ENCODE measurements at places on chromosomes 6 and 20. TPM values are rescaled to one million over a fixed set of nuclear protein-coding genes. Genes with fewer than 3 reads are reported as not detected.

DNA sequence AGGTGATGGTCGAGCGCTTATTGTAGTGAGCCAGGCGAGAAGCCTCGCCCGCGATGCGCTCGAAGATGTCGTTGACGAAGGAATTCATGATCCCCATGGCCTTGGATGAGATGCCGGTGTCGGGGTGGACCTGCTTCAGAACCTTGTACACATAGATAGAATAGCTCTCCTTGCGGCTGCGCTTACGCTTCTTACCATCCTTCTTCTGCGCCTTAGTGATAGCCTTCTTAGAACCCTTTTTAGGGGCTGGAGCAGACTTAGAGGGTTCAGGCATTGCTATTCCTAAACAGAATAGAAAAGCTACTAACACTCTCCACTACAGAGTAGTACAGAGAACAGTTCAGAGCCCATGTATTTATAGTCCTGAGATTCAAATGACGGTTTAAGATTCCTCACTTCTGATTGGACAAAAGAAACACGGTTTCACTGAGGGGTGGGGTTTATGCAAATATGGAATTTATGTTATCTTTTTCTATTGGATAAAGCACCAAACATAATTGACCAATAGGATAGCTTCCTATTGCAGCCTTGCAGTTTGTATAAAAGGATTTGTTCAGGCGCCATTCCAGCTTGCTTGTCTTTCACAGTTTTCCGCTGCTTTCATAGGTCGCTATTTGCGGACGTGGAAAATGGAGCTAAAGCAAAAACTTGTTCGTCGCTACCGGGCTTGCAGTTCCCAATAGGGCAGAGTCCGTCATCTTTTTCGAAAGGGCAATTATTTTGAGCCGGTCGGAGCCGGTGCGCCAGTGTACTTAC lies 43.7 kb upstream of the HFE start:
- H3K36me3 ChIP-seq = no peaks in the 10 kb centered on the region
- DNase-seq = peak; percentile 77
- H3K27me3 ChIP-seq = no peaks in the 10 kb centered on the region
- H3K4me3 ChIP-seq = peak overlapping the region; percentile 47
- H3K27ac ChIP-seq = peak overlapping the region; percentile 95

DNA sequence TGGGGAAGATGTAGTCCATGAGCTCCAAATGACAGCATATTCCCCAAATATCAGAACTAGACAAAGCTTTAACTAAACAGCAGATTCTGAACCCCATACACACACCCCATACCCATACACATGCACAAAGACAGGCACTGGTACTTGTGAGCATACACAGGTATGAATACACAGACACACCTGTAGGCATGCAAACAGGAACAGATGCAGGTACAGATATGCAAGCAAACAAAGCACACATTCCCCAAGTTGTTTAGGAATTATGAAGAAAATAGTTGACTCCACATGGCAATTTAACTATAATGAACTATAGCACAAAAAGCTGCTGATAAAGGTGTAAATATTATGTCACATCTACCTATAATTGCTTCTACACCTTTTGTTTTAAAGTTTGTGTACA lies 16.7 kb downstream of the GOPC start:
- H3K27ac ChIP-seq = no peak overlapping the region
- DNase-seq = no peak

DNA sequence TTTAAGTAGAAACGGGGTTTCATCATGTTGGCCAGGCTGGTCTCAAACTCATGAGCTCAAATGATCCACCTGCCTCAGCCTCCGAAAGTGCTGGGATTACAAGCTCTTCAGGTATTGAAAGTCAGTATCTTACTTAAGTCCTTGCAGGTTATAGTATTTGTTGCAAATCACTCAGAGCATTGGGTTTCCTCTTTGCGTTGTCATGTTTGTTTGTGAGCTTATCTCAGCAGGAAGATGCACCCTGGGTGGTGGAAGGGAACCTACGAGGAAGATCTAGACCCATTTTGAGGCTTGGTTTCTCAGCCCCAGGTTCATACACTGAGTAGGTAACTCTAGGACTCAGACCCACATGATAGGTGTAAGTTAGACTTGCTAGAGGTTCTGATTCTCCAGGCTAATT lies 18.6 kb downstream of the MYH7B start:
- H3K36me3 ChIP-seq = no peaks in the 10 kb centered on the region
- no peaks in the 10 kb centered on the region for H3K27me3 ChIP-seq
- no peaks in the 10 kb centered on the region for H3K4me1 ChIP-seq
- H3K27ac ChIP-seq = no peak overlapping the region

DNA sequence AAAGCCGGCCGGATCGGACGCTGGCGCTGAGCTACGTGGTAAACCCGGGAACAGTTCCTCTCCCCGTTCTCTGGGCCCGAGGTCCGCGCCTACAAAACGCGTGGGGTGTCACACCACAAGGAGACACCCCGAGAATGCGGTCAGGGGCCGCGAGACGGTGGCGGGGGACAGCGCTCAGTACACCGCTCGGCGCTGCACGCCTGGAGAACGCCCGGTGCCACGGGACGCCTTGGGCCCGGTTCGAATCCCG lies 670 bp downstream of the NCOA5 start:
- H3K36me3 ChIP-seq = no peaks in the 10 kb centered on the region
- no peaks in the 10 kb centered on the region for H3K27me3 ChIP-seq
- peak overlapping the region; percentile 77 for H3K4me3 ChIP-seq

- peaks cover 57% of the 10 kb centered on the region for H3K4me1 ChIP-seq
- H3K27me3 ChIP-seq = no peaks in the 10 kb centered on the region
- DNase-seq = no peak
- no peak overlapping the region for H3K4me3 ChIP-seq
- no peaks in the 10 kb centered on the region for H3K36me3 ChIP-seq
These were observed 606.7 kb upstream of the CITED2 start for GRCh38 chr6:139981066-139981624.

GRCh38 chr20:35833241-35833640 lies 61.4 kb downstream of the PHF20 start:
- H3K4me1 ChIP-seq = peaks cover 28% of the 10 kb centered on the region
- no peak overlapping the region for H3K4me3 ChIP-seq

- no peaks in the 10 kb centered on the region for H3K27me3 ChIP-seq
- H3K4me3 ChIP-seq = no peak overlapping the region
- no peak for DNase-seq
- no peaks in the 10 kb centered on the region for H3K4me1 ChIP-seq
- no peak overlapping the region for H3K27ac ChIP-seq
These were observed 27.6 kb downstream of the CDH26 start for GRCh38 chr20:59985864-59986263.

- no peaks in the 10 kb centered on the region for H3K4me1 ChIP-seq
- H3K27me3 ChIP-seq = no peaks in the 10 kb centered on the region
- H3K27ac ChIP-seq = no peak overlapping the region
- no peak for DNase-seq
- H3K36me3 ChIP-seq = no peaks in the 10 kb centered on the region
These were observed 9.0 kb downstream of the SFT2D1 start for GRCh38 chr6:166333172-166333995.

DNA sequence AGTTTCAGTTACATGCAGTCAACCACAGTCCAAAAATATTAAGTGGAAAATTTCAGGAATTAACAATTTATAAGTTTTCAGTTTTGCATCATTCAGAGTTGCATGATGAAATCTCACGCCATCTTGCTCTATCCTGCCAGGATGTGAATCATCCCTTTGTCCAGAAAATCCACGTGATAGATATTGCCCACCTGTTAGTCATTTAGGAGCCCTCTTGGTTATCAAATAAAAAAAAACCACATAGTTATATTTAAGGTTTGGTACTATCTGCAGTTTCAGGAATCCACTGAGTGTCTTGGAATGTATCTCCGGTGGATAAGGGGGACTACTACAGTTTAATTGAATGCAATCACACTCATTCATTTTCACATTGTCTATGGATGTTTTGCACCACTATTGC lies 1249.0 kb upstream of the CITED2 start:
- H3K4me1 ChIP-seq = no peaks in the 10 kb centered on the region
- H3K27ac ChIP-seq = no peak overlapping the region
- H3K36me3 ChIP-seq = no peaks in the 10 kb centered on the region
- no peak overlapping the region for H3K4me3 ChIP-seq

DNA sequence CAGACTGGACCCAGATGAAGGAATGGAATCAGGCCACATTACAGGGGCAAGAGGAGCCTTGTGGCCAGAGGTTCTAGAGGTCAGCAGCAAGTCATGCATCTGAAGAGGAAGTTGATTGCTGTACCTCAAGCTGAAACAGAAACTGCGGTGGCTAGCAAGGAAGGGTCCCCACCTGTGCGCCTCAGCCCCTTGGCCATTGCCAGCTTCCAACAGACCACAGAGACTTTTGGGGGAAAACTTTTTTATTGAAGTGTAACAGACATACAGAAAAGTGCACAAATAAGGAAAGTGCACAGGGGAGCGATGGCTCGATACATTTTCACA lies 26.8 kb upstream of the SLC9A8 start:
- H3K27me3 ChIP-seq = no peaks in the 10 kb centered on the region
- H3K4me3 ChIP-seq = no peak overlapping the region
- no peak for DNase-seq
- H3K36me3 ChIP-seq = no peaks in the 10 kb centered on the region
- no peak overlapping the region for H3K27ac ChIP-seq
- no peaks in the 10 kb centered on the region for H3K4me1 ChIP-seq

DNA sequence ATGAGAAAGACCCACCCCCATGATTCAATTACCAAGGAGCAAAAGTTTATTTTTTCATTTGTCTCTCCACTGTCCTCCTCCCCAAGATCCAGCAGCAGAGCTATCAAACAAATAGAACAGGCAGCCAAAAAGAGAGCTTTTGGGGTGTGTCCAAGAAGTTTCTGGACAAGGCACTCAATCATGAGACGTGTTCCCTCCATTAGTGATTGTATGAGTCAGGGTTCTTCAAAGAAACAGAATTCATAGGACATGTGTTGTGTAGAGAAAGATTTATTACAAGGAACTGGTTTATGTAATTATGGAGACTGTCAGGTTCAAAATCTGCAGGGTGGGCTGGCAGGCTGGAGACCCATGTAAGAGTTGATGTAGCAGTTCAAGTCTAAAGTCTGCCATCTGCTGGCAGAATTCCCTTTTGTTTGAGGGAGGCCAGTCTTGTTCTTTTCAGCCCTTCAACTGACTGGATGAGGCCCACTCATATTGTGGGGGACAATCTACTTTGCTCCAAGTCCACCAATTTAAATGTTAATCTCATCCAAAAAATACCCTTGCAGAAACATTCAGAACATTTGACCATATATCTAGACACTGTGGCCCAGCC lies 248.1 kb upstream of the OPRM1 start:
- no peak overlapping the region for H3K27ac ChIP-seq
- no peak overlapping the region for H3K4me3 ChIP-seq
- no peaks in the 10 kb centered on the region for H3K36me3 ChIP-seq
- H3K27me3 ChIP-seq = no peaks in the 10 kb centered on the region

DNA sequence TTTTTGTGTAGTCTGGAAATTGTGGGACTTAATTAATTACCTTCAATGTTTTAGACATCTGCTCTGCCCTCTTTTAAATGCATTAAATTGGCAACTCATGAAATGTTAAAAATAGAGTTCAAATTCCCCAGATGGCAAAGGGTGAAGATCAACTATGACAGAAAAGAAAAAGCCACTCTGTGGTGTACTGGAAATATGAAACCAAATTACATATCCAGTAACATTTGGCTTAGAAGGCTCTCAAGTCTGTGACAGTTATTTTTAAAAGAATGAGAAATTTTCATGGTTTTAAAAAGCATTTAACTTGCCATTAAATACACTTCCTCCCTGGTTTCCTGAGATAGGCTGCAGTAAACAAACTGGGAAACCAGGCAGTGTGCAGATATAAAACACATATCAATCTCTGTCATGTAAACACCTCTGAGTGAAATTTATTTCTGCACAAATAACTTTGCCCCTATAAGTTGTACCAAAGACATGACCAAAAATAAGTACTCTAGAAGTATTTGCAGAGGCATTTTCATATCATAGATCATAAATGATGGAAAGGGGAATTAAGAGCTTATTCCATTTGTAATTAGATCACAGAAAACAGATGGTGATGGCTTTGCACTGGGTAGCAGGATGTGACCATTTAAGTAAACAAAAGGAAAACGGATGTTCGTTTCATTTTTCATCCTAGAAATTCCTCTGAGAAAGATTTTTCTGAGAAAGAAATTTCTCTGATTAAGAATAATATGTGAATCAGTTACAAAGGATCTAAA lies 360.1 kb downstream of the SAMD5 start:
- H3K27ac ChIP-seq = no peak overlapping the region
- H3K36me3 ChIP-seq = no peaks in the 10 kb centered on the region
- no peaks in the 10 kb centered on the region for H3K27me3 ChIP-seq
- DNase-seq = no peak

- H3K36me3 ChIP-seq = no peaks in the 10 kb centered on the region
- H3K4me1 ChIP-seq = peaks cover 4% of the 10 kb centered on the region
- DNase-seq = no peak
- H3K27ac ChIP-seq = no peak overlapping the region
- H3K4me3 ChIP-seq = no peak overlapping the region
- H3K27me3 ChIP-seq = no peaks in the 10 kb centered on the region
These were observed 86.0 kb downstream of the GRM4 start for GRCh38 chr6:34059914-34060313.

GRCh38 chr6:41559655-41560427 lies 13.7 kb downstream of the FOXP4 start:
- H3K4me1 ChIP-seq = peaks cover 75% of the 10 kb centered on the region
- H3K4me3 ChIP-seq = no peak overlapping the region
- DNase-seq = no peak
- peak overlapping the region; percentile 42 for H3K27ac ChIP-seq

GRCh38 chr6:66740346-66740745 lies 1033.3 kb upstream of the EYS start:
- H3K4me1 ChIP-seq = no peaks in the 10 kb centered on the region
- DNase-seq = no peak
- no peak overlapping the region for H3K27ac ChIP-seq
- no peak overlapping the region for H3K4me3 ChIP-seq

DNA sequence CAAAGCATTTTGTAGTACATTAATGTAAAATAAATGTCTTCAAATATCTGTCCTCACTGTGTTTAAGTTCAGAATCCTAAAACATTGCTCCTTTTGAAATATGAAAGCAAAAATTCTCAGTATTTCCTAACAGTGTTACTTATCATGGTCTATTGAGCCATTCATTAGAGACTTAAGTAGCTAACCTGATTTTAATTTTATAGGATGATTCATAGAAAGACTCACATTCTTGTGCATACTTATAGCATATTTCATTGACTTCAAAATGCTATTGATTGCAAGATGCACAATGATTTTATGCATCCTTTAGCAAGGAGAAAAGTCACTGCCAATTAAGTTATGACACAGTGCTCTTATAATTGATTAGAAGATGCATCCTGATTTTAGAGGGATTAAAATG lies 85.7 kb downstream of the HIVEP1 start:
- no peak overlapping the region for H3K27ac ChIP-seq
- no peak for DNase-seq
- H3K36me3 ChIP-seq = no peaks in the 10 kb centered on the region
- no peaks in the 10 kb centered on the region for H3K27me3 ChIP-seq

GRCh38 chr6:38138374-38138773 lies 318.8 kb downstream of the ZFAND3 start:
- no peaks in the 10 kb centered on the region for H3K27me3 ChIP-seq
- no peaks in the 10 kb centered on the region for H3K36me3 ChIP-seq
- H3K4me1 ChIP-seq = peaks cover 24% of the 10 kb centered on the region

Gene NT5E
- 106 TPM for total RNA-seq

Gene LHFPL5
- total RNA-seq = not detected

Gene PRL
- total RNA-seq = not detected

Gene PTCRA
- total RNA-seq = not detected

Gene DSTN
- 504 TPM for total RNA-seq

Gene CENPW
- total RNA-seq = 1.9 TPM

Gene HDGFL1
- 0.40 TPM for total RNA-seq

Gene ENTPD6
- total RNA-seq = 51.6 TPM

All from thyroid gland (tissue), 4 donors.